ENCODE measurements at places on chromosomes 6 and 20.

DNA sequence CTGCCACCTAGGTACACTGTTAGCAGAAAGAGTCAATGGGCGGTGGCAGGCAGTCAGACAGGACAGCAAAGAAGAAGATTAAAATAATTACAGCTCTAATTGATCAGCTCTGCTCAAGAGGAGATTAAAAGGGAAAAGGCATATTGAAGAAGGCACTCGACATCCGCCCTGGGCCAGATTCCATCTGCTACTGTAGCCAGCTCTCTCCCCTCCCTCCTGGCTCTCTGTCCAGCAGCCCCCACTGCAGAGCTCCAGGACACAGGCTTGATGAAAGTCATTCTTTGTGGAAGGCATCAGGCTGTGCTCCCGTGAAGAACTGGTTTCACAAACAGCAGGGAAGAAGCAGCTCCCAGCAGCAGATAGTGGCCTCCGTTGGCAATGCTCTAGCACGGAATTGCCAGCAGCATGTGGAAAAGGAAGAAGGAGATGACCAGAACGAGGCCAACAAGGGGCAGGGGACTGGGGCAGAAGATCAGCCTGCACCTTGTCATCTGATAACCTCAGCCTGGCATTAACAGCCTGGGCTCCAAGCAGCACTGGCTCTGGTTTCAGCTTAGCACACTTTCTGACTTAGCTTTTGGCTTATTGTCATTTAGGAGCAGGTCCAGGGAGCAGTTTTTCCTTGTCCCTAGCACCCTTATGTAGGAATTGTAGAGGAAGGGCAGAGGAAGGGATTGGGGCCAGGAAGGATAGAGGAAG lies 465.9 kb downstream of the KIF16B start:
- no peak for DNase-seq

DNA sequence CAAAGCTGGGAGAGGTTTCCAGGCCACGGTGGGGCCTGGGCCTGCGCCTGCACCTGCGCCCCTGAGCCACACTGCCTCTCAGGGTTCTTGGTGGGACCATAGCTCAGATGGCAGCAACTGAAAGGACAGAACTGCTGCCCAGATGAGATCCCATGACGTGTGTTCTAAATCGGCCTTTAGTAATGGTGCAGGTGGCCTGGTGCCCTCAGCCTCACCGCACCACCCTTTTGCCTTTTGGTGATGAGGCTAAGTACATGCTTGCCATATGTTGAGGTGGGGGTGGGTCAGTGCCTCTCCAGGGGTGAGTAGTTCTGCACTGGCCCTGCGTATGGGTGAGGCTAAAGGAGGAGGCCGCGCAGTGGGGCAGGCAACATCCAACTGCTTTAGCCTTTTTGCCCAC lies 7.4 kb downstream of the PSMG4 start:
- DNase-seq: no peak

DNA sequence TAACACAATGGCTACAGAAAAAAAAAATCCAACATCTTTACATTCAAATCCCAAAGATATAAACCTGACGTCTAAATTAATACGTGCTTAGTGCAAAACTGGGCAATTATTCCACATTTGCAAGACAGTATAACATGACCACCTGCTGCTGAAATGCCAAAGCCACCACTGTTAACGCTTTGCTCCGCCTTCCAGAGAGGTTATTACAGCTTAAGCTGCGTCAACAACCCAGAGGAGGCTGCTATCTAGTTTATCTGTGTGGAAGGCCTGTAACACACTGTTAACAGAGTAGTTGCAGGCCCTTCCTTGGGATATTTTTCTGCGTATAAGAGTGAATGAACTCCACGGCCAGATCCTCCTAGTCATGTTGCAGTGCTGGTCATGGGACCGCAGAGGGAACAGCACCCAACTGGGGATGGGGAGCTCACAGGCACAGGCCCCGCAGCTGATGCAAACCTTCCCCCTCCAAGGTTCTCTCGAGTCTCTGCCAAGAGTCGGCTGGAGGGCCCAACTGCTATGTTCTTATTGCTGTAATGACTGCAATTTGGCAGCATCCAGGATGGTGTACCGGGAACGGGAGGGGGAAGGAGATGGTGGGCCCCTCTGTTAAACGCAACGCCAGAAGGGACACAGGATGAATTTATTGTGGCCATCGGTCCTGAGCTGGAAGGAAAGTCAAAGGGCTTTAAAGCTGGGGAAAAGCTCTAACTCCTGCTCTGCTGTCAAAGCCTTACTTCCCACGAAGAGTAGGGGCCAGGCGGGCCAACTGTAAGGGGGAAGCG lies 993 bp upstream of the NCOA7 start:
- no peak for DNase-seq

- no peak for DNase-seq
Measured at GRCh38 chr6:1016329-1017302, 295.3 kb upstream of the FOXQ1 start.

DNA sequence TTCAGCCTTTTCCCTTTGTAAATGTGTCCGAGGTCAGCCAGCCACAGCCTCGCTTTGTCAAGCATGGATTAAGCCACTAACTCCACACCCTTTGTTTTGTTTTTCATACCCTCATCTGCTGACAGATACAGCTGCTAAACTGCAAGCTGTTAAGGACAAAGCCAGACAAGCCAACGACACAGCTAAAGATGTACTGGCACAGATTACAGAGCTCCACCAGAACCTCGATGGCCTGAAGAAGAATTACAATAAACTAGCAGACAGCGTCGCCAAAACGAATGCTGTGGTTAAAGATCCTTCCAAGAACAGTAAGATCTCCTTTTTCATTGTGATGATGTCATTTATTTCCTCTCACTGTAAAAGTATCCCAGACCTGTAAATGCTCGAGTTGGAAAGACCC lies 269.3 kb downstream of the ARHGAP18 start:
- no peak for DNase-seq

DNA sequence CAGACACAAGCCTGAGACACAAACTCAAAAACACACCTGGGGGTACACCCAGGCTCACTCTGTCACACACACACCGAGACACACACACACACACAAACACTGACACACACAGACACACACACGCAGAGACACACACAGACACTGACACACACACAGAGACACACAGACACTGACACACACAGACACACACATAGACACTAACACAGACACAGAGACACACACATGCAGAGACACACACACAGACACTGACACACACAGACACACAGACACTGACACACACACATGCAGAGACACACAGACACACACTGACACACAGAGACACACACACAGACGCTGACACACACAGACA lies 14.4 kb upstream of the ABHD16B start:
- no peak for DNase-seq

DNA sequence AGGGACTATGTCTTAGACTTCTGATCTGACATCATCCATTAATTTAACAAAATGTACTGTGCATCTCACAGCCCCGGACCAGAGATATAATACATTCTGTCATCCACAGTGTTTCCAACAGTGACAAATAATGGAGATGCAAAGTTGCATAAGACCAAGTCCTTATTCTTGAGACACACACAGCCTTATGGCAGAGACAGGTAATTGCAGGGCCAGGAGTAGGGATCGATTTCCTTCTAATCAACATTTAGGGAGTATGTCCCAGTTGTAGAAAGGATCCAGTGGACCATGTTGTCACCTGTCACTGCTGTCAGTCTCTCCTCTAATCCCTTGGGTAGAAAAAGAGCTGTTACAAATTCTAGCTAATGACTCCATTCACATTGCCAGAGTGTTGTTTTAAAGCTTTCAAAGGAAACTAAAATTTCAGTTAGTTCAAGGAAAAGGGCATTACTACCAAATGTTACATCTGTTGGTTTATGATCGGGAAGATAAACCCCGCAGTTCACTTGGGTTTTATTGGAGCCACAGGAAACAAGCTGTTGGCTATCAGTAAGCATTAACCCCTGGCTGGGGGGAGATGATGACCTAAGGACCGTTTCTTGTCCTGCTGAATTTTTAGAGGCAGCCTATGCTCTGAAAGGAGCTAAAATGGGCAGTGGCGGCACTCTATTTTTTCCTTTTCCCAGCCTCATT lies 111.4 kb upstream of the ATXN1 start:
- DNase-seq: no peak

DNA sequence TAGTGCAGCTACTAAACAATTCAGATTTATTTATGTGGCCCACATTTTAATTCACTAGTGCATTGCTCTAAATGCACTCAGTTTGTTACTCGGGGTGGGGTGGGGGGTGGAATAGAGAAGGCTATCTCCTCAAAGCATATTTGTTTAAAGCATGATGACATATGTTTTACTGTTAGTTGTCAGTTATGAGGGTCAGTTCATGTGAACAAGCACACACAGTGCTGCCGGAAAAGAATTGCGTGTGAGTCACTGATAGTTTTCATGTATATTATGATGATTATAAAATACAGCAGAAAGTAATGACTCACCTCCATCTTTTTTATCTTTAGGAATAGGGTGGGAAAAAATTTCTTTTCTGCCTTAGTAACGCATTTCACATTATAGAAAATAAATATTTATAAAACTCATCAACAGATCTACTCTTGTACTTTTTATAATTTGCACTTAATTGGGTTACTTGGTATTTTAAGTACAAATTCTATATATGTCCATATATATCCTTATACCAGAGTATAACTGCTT lies 42.2 kb upstream of the STXBP5 start:
- no peak for DNase-seq

GRCh38 chr6:38234141-38234540 lies 405.6 kb downstream of the BTBD9 start:
- DNase-seq: no peak

DNA sequence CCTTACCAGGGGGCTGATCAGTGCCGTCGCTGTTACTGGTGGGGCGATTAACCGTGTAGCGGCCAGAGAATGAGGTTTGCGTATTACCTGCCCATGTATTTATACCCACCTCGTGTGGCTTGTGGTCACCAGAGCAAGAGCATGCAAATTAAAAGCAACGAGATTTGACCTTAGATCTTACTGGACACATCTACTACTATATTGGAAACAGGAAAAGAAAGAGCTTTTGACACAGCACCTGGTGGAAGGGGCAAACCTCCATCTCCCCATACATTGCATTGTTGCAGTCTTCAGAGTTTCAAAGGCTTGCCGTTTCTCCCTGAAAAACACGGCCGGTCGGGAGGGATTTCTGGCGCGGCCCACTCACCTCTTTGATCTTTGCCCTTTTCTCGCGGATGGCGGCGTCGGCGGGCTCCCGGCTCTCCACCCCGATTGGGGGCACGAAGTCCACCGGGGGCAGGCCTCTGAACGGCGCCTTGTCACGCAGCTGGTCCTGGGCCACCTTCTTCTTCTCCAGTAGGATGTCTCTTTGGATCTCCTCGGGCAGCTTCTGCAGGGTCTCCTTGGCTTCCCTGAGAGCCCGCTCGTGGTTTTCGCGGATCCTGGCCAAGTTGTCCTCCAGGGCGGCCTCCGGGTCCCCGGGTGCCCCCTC lies 1.3 kb downstream of the MAN1A1 start:
- peak; percentile 29 for DNase-seq

GRCh38 chr20:24782801-24783630 lies 166.1 kb upstream of the CST7 start:
- DNase-seq: no peak

DNA sequence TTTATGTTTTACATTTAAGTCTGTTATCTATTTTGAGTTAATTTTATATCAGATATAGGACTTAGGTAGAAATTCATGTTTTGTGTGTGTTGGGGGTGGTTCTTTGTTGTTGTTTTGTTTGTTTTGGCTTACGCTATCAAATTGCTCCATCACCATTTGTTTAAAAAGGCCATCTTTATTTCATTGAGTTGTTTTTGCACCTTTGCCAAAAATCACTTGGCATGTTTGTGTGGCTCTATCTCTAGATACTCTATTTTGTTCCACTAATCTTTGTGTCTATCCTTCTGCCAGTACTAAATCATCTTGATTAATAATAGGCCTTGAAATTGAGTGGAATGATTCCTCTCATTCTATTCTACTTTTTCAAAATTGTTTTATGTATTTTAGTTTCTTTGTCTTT lies 7.4 kb downstream of the CYP39A1 start:
- no peak for DNase-seq

GRCh38 chr20:62133051-62133845 lies 9.9 kb downstream of the PSMA7 start:
- DNase-seq: no peak

GRCh38 chr6:41741625-41742490 lies 5.3 kb downstream of the PGC start:
- no peak for DNase-seq

DNA sequence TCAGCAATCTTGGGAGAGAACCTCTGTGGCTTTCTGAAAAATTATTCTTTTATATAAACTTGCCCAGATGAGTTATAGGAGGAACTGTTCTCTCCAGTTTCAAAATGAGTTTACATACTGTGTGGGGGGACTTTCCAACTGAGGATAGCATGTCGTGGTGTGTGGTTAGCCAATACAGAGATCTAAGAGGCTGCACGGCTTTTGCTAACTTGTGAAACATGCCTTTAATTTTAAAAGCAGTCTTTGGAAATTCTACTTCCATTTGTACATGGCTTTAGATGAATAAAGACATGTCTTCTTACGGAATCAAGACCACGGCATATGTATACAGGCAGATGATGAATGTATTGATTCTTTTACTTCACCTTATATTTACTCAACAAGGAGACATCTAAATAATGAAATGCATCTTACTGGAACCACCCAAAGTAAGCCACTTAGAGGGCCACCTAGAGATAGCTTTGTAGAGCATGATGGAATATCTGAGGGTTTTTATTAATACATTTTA lies 39.8 kb downstream of the HIVEP1 start:
- DNase-seq: peak; percentile 29

- DNase-seq: no peak
Measured at GRCh38 chr6:56953597-56954402, 1.1 kb upstream of the BEND6 start.

- DNase-seq: no peak
Measured at GRCh38 chr6:89555806-89556205, 82.7 kb downstream of the LYRM2 start.

GRCh38 chr6:87944541-87944954 lies 103.1 kb upstream of the SPACA1 start:
- DNase-seq: no peak

GRCh38 chr6:168495636-168496035 lies 54.7 kb downstream of the SMOC2 start:
- DNase-seq: no peak

- no peak for DNase-seq
Measured at GRCh38 chr20:34925981-34926380, 29.6 kb downstream of the GSS start.

DNA sequence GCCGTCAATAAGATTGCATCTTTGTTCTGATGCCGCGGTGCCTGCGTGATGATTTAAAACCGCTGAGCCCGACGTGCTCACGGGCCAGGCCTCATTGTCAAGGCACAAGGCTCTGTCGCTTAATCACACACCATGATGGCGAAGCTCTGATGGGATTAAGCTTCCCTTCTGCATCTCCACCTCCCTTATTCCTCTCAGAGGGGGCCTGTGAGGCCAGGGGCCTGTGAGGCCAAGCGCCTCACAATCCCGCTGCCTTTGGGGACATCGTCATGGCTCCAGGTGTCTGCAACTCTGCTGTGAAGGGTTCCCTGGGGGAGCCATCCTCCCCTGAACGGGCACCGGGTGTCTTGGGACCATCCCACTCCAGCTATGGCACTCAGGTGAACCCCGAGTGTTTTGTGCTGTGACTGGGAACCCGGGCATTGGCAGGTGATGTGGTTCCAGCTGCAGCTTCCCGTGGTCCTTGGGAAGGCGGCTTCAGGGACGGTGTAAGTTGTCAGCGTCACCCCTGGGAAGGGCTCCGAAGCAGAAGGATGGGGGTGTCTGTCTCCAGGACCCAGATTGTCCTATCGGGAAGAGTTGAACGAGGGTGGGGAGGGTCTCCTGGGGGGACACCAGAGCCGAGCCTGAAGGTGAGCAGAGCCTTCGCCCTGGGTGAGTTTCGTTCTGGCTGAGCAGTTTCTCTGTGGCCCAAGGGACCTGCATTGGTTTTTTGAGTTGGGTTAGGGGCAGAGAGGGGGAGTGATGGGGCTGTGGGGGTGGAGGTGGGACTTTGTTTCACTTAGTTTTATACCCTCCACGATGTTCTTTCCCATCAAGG lies 18.0 kb upstream of the BHLHE23 start:
- no peak for DNase-seq

All from effector CD8-positive, alpha-beta T cell (primary cell).